ENCODE measurements at places on chromosomes 2 and 18. TPM values are rescaled to one million over a fixed set of nuclear protein-coding genes. Genes with fewer than 3 reads are reported as not detected.

TRPM8 gene
- not detected for total RNA-seq

- DNase-seq, result no peak
Observed at GRCh38 chr2:43033466-43034241, 192.8 kb downstream of the ZFP36L2 start.

DNA sequence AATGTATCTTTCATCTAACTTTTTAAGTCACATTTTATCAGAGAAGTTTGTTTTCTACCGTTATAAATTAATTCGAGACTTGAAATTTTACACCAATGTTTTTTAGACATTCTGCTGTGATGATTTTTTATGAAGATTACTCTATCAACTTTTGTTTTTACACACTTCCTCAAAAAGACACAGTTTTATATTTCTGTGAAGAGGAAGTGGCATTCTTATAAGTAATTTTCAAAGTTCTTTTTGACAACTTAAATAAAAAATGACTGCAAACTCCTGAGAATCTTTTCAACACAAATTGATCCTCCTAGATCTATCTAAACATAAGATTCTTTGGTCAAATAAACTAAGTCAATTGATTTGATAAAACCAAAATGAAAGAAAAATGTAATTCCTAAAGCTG is 13.7 kb downstream of the ANKRD44 start:
- DNase-seq, result no peak

WIPF1 gene
- total RNA-seq, result 293 TPM

GRCh38 chr2:6574121-6574520 is 291.6 kb downstream of the CMPK2 start:
- no peak for DNase-seq

- no peak for DNase-seq
Observed at GRCh38 chr18:31064130-31064529, 21.6 kb upstream of the DSC3 start.
